ENCODE measurements at places on chromosomes 12 and 14.

DNA sequence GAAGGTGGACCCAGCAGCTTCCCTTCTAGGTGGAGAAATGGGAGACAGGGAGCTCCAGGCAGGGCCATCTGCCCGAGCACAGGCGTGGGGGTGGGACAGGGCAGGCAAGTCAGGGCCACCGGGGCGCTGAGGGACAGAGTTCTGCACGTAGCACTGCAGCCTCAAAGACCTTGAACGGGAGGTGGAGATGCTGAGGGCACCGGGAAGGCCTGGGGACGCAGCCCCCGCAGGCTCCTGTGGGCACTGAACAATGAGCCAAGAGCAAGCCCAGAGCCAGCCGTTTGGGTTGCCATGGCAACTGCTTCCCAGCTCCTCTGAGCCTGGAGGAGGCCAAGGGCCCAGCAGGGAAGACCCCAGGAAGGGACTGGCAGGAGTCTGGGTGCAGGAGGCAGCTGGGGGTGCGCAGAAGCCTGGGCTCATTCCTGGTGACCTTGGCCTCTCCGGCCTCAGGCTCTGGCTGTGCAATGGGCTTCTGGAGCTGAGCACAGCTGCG is 3.4 kb downstream of the LBHD2 start:
- no peak for DNase-seq

DNA sequence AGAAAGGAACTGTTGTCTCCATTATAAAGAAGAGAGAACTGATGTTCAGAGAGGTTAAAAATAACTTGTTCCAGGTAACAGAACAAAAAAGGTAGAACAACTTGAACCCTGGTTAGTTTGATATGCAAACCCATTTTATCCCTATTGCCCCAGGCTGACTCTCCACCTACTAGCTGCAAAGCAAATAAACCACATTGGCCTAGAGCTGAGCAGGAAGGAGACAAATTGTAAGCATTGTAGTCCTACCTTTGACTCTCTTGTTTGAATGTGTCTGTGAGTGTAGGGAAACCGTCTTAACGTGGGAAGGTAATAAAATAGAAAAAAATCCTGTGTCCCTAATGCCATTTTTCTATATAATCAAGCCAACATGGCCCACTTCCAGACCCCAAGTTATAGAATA is 126.4 kb downstream of the CCER1 start:
- no peak for DNase-seq

GRCh38 chr12:4615667-4616066 is 33.2 kb downstream of the AKAP3 start:
- no peak for DNase-seq

DNA sequence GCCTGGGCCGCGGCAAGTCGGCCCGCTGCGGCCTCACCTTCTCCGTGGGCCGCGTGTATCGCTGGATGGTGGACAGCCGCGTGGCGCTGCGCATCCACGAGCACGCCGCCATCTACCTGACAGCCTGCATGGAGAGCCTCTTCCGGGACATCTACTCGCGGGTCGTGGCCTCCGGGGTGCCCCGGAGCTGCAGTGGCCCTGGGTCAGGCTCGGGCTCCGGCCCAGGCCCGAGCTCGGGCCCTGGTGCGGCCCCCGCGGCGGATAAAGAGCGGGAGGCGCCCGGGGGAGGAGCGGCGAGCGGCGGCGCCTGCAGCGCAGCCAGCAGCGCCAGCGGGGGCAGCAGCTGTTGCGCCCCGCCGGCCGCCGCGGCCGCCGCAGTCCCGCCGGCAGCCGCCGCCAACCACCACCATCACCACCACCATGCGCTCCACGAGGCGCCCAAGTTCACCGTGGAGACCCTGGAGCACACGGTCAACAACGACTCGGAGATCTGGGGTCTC is 226.2 kb upstream of the CRY1 start:
- DNase-seq = no peak

- DNase-seq = no peak
Observed at GRCh38 chr12:125329239-125330102, 264.2 kb downstream of the AACS start.

- no peak for DNase-seq
Observed at GRCh38 chr14:105862581-105863239, 336.3 kb downstream of the TMEM121 start.

DNA sequence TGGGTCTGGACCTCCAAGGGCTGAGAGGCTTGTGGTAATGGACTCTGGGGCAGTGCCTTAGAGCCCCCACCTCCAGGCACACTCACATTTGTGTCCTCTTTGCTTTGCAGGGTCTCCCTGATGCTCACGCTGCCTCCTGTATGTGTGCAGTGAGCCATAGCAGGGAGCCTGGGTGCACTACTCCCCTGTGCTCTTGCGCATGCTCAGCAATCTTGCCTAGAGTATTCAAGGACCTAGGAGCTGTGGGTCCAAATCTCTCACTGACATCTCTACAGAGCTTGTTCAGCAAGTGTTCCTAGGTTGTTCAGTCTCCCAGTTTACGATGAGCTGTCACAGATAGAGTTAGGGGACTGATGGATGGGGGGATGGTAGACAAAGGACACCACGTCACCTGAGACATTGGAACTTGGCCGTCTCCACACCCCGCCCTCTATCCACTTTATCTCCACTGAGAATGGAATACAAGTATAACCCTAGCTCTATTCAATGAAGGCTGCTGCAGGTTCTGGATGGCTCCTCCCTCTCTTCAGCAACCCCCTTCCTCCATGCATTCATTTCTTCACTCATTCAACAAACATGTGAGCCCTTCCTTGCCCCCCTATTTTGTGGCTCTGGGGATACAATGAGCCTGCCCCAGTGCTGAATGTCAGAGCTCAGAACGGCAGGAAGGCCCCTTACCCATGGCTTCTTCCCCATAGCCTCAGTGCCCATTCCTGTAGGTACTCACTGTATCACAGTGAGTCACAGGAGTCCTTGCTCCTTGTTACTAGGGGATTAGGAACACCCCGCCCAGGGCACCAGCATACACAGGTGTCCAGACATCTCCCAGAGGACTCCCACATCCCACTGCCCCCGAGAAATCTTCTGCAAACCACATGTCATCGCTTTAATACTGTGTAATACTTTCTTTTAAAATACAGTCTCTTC is 31.2 kb downstream of the FIGNL2 start:
- DNase-seq = no peak

DNA sequence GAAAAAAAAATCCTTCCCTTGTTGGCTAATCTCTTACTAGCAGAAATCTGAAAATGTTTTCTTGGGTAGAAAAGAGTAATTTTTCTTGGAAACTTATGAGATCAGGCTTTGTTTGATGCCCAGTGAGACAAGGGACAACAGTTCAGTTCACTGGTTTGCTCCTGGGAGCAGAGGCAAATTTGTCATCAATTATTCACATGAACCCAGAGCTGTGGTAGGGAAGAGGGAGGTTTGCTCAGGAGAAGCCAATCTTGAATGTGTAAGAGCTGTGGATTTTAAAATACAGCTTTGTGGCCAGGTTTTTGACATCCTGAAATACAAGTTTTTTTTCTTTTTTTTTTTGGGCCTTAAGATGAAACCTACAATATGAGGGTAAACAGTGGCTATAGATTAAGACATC is 426.6 kb downstream of the ATP23 start:
- DNase-seq = no peak
